ENCODE measurements at places on chromosomes 4 and X.

- DNase-seq, result no peak
Measured at GRCh38 chrX:131399678-131400428, 110.7 kb upstream of the IGSF1 start.

- no peak for DNase-seq
Measured at GRCh38 chr4:111873801-111874200, 271.5 kb upstream of the FAM241A start.

DNA sequence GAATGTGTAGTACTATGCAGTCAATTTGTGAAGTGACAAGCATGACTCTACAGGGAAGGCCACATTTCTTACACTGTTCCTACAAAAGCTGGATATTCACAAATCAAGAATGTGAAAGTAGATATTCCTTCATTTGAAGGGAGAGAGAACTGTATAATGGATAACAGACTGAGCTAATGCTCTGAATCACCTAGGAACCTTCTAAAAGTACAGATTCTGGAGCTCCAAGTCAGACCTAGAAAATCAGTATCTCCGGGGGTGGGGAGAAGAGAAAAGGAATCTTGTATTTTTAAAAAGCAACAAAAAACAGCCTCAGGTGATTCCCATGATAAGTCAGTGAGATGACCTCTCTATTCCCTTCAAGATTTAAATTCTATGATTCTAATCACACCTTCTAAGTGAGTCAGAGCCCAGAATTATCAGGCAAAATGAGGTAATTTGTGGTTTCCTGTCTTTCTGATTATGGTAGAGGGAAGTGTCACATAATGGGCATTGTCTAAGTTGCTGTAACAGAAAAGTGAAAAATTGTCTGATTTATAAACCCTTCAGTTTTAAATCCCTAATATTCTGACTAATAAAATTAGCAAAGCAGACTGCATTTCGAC, 80.9 kb downstream of the IL21 start:
- no peak for DNase-seq

GRCh38 chrX:153416781-153417450, 5.6 kb downstream of the ZFP92 start:
- DNase-seq, result no peak

DNA sequence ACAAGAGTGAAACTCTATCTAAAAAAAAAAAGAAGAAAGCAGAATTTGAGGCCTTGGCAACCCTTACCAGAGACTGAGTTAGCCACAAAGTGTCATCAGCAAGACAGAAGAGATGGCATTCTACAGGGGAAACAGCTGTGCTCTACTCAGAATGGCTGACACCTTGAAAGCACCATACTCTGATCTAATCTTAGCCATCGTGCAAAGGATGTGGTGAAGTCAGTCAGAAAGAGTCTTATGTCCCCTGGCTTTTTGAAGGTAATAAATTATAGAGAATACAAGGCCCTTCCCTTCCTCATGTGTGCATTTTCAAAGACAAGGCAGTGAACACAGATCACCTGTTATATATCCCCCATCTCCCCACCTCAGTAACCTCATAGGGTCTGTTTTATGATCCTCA, 13.2 kb downstream of the CLNK start:
- DNase-seq, result no peak

- no peak for DNase-seq
Measured at GRCh38 chrX:109857584-109858228, 124.6 kb upstream of the ACSL4 start.

GRCh38 chr4:7924570-7924969, 15.1 kb downstream of the AFAP1 start:
- no peak for DNase-seq

- DNase-seq, result no peak
Measured at GRCh38 chr4:184461711-184462441, 12.5 kb downstream of the IRF2 start.

DNA sequence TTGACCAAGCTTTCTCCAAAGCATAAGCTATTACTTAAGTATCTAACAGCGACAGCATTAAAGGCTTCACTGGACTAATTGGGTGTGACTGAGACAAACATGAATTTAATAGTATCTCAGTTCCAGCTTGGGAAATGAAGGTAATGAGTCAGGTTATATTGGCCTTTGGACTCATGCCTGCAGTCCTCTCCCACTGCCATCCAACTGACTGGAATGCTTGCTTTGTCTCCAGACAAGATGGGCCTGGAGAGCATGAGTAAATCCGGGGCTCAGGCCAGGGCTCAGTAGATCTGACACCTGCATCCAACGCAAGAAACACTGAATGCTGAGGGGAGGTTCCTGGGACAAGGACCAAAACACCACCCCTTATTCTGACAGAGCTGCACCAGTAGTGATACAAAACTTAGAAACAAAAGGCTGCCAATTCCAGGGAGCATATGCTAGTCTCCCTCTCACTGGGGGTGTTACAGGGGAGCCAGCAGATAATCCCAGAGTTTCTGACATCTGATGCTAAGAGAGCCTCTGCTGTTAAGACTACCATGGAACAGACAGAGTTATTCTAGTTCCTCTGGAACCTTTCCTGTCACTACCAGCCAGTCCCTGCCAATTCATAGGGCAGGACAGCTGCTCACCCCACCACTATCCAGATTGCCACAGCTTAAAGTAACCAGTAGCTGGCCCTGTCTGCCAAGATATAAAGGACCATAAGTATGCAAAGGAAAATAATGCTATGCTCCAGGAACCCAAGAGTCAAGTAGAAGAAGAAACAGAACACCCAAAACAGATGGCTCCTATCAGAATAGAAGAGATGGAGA, 293.8 kb downstream of the IQCM start:
- DNase-seq, result no peak

DNA sequence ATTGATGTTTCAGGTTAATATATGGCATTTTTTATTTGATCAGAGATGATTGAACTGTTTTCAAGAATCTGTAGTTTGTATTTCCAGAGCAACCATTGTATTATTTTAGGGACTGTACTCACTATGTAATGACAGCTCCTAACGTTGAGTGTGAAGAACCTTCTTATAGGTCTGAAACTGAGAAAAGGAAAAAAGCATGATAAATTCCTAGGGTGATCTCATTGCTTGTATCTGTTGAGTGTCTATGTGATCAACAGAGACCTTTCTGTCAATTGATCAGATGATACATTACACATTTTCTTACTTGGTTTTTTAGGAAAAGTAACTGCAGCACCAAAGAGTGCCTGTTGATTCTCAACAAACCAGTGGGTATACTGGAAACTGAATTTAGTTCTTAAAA, 40.2 kb downstream of the SEC24B start:
- no peak for DNase-seq

- DNase-seq, result no peak
Measured at GRCh38 chr4:110622841-110623717, at the start of gene PITX2. Gene PITX2 (minus strand): TSS chr4:110623077. CDS start chr4:110622460, 617 bp downstream.

GRCh38 chr4:147732518-147733235, 789 bp downstream of the ARHGAP10 start:
- DNase-seq, result no peak

DNA sequence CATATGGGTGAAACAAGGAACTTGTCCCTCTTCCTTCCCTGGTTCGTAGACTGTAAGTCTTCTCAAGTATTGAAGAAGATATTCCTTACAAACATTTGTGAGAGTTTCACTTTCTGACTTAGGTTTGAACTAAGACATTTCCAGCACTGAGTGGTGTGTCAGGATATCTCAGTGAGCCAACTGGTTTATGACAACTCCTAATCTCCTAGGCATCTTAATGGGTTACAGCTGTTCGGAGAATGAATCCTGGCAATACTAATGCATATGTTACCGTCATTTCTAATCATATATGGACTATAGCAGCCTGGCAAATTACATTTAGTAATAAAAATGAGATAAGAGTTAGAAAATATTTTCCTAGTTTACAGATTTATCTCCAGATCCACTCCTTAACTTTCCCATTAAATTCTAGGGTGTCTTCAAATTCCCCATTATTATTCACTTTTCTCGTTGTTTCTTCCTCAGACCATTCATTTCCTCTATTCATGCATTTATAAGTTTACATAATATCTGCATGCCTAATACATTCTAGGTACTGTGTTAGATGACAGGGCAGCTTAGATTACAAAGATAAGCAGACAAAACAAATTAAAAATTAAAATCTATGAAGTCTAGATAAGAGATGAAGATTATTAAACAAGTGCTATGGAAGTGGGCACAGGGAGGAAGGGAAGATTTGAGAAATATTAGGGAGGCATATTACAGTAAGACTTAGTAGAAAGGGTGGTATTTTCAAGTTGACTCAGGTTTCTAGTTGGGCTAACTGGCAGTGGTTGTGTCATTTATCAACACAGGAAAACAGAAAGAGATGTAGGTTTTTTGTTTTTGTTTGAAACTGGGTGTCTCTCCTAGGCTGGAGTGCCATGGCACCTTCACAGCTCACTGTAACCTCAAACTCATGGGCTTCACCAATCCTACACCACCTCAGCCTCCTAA, 173.9 kb downstream of the WDFY3 start:
- no peak for DNase-seq

DNA sequence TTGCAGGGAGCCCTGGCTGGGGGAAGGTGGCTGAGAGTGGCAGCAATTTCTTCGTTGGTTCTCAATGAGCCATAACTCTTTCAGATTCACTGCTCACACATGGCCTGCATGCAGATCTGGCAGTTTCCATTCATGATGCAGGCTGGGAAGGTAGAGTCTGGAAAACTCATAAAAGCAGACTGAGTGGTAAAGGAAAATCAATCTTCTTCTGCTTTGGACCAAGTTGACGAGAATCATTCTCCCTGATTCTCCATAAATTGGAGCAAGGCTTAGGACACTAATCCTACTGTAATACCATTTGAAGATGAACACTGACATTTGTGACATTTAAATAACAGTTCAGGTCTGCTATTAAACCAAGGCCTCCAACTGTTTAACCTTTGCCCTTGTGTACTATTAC, 35.3 kb upstream of the HAND2 start:
- no peak for DNase-seq

DNA sequence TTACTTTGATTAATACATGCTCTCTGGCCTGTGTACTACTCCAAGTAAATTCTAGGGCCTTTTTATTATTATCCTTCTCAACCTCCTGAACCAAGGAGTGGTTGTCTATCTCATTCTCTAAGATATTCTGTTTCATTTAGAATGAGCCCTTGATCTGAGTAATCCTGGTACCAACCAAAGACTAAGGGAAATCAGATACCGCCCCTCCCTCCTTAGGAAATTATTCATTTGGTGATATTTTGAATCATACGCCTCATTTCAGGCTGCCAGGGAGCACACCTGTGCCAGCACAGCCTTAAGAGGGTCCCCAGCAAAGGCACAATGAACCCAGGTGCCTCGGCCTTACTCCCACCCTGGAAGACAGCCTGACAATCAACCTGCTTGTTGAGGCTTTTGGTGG, 73.2 kb upstream of the STARD8 start:
- no peak for DNase-seq

GRCh38 chrX:33171041-33171440, 40.3 kb downstream of the DMD start:
- no peak for DNase-seq

DNA sequence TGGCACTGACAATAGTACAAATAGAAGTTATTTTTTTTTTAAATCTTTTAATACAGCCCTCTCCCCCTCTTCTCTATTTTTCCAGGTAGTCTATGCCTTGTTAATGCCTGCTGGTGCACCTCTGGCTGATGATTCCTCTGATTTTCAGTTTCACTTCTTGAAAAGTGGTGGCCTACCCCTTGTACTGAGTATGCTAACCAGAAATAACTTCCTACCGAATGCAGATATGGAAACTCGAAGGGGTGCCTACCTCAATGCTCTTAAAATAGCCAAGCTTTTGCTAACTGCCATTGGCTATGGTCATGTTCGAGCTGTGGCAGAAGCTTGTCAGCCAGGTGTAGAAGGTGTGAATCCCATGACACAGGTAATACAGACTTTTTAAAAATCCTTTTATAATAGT, 99.1 kb downstream of the USP9X start:
- DNase-seq, result no peak

GRCh38 chrX:24877288-24877664, 138.5 kb downstream of the ARX start:
- no peak for DNase-seq

DNA sequence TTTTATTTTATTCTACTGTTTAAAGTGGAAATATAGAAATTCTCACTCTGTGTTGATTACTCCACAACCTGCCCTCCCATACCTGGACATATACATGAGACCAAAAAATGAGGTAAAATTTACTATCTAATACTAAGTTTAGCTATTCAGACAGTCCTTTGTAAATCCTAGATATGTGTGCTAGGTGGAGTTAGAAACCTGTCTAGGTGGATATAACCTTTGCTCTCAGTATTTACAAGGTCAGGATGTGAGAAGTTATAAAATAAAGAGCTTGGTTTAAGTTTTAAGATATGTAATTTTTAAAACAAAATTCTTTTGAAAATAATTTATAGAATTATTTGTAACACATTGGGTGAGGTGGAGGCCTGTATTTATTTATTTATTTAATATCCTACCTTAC, 221.5 kb downstream of the PCDH7 start:
- no peak for DNase-seq

- no peak for DNase-seq
Measured at GRCh38 chrX:16528620-16529019, 121.3 kb upstream of the S100G start.

- DNase-seq, result no peak
Measured at GRCh38 chr4:108276690-108277089, 108.0 kb upstream of the LEF1 start.

DNA sequence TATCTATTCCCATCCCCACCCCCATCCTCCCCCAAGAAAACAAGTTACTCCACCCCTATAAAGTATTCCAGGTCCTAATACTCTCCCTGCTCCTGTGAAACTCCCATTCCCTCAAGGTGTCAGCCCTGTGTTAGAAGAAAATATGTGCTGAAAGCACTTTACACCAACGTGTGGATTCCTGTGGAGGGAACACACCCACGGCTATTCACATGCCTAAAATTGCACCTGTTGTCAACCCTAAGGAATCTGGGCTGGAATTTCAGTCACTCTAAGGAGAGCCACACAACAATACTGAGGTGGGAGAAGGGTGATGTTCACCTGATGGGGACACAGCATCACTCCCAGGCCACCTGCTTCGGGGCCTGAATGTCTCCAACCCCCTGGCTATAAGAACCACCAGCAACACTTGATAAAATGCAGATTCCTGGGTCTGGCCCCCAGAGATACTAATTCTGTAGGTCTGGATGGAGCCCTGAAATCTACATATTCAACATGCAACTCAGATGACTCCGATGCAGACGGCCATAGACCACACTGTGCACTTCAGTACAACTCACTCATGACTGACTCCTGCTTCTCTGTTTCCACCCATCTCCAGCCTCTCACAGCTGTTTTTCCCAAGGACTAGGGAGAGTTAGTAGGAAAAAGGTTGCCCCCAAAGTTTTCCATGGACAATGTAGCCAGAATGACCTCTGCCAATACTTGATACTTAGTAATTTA, 15.8 kb downstream of the SCD5 start:
- DNase-seq, result no peak

DNA sequence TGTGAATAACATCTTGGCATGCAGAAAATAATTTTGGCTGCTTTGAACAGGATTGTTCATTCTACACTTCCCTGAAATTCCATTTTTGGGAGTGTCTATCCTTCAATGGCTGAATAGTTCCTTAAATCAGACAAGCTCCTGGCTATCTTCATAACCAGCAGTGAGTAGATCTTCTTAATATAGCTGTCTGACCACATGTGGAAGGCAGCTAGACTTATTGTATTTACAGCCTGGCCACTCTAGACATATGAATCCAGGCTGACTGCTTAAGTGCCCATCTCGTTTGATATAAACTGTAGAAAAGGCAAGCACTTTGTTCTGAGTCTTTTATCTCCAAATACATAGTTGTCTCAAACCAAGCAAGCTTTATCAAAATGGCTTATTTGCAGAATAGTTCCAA, 40.0 kb downstream of the PWWP3B start:
- DNase-seq, result no peak

Measured in stimulated activated CD4-positive, alpha-beta T cell treated with anti-CD3 and anti-CD28 coated beads, TNF-alpha, amount 100 ng/mL, for 24 hours (primary cell).